ENCODE measurements at places on chromosomes 16 and 17. TPM values are rescaled to one million over a fixed set of nuclear protein-coding genes. Genes with fewer than 3 reads are reported as not detected.

The NCBP3 gene
- 17.9 TPM for total RNA-seq

The RPH3AL gene
- 51.1 TPM for total RNA-seq

The ITGAX gene
- 11.7 TPM for total RNA-seq

The MAF gene
- 77.2 TPM for total RNA-seq

The CUEDC1 gene
- 22.6 TPM for total RNA-seq

The RRAD gene
- 21.0 TPM for total RNA-seq

The SMIM22 gene
- total RNA-seq, result not detected

The B3GNT9 gene
- 16.2 TPM for total RNA-seq

The GCGR gene
- total RNA-seq, result not detected

The AANAT gene
- total RNA-seq, result not detected

The PDE6G gene
- total RNA-seq, result not detected

The TIMP2 gene
- total RNA-seq, result 155 TPM

The PRR29 gene
- total RNA-seq, result 0.19 TPM

All from omental fat pad (tissue), 4 donors.